ENCODE measurements at places on chromosomes 6 and 20.
A peak's percentile ranks its signal among the peaks of the same experiment; 100 is the strongest.

GRCh38 chr6:130674604-130675003 is 152.6 kb upstream of the SMLR1 start:
- no peak for DNase-seq

DNA sequence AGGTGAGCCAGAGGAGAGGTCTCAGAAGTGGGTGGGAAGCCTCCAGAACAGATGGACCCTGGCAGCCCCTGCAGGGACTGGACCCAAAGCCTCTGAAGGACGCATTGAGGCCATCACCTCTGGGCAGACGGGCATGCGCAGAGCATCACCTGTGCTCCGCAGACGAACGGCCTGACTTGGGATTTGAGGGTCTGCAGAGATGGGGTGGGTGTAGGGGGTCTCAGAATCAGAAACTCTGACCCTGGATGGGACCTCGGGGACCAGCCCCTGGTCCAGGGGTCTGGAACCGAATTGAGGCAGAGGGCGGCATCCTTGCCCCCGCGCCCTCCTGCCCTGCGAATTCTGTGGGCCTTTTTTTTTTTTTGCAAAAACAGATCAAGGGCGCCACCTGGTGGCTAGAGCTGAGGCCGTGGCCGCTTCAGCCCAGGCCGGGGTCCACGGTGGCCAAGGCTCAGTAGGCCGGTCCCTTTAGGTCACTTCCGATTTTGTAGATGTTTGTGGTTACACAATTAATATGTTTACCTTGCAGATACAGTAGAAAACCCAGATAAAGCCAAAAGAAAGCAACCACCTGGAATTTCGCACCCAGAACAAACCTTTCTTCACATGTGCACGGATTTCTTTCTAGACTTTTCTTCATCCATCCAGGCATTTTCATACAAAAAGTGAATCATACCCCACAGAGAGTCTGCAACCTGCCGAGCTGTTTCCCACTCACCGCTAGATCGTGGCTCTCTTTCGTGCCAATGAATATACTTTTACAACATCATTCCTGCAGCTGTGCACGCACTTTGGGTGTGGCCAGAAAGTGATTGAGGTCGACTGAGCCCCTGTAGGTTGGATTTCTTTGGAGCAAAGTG is 25.9 kb downstream of the ZBP1 start:
- peak; percentile 41 for DNase-seq

- DNase-seq = no peak
These were observed 315.1 kb upstream of the PRND start for GRCh38 chr20:4406627-4407026.

- DNase-seq = no peak
These were observed 26.6 kb upstream of the ADGRF4 start for GRCh38 chr6:47671777-47672176.

DNA sequence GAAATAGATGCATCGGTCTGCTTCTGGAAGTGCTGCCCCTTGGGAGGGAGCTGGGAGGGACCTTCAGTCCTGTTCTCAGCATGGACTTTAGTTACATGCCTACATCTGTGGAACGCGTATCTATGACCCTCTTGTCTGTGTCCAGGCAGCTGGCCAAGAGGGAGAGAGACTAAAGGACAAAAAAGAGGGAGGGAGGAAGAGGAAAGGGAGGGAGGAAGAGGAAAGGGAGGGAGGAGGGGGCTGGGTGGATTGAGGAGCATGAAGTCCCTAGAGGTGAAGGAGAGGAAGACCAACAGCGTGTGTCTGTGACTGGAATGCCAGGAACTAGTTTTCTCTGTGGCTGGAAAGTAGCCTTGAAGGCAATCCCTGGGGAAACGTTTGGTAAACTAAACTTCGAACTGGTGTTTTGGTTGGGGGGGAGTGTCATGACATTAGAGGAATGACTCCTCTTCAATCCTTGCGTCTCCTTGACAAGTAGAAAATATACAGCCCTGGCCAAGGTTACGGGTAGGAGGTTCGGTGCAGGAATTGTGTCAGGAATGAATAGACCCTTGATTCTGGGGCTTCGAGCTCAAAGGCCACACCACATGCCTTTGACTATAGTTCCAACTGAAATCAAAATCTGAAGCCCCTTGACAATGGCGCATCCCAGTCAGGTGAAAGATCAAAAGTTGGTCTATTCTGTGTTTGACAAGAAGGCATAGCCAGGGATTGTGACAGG is 52.0 kb upstream of the PLEKHG1 start:
- DNase-seq = no peak

DNA sequence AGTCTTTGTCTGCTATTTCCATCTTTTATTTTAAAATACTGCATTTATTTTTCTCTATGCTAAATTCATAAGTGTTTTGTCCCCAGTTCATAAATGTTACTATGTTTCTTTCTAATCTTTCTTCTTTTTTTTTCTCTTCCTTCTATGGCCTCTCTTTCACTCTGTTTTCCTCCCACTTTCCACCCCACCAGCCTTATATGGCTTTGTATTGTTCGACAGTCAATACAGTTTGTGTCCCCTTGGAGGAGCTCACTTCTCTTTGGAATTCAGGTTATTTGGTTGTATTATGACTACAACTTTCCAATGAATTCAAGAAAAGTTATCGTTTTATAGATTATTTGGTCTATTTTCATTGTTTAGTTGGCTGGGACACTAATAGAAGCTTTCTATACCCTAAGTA is 393.5 kb downstream of the NKAIN2 start:
- DNase-seq = no peak

DNA sequence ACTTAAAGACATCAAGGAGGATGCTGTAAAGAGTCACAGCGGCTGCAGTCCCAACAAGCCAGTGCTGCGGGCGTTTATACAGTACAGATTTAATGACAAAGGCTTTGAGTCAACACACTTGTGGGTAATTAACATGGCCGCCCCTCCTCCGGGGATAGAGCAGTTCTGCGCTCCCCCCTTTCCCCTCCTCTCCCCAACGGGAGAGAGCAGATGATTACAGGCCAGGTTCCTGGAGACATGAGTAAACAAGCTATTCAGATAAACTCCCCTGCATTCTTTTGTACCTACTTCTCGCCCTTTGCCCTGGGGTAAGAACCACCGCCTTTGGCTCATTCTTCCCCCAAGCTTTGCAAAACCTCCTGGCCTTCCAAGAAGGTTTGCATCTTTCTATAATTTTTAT is 23.6 kb upstream of the FABP7 start:
- no peak for DNase-seq

DNA sequence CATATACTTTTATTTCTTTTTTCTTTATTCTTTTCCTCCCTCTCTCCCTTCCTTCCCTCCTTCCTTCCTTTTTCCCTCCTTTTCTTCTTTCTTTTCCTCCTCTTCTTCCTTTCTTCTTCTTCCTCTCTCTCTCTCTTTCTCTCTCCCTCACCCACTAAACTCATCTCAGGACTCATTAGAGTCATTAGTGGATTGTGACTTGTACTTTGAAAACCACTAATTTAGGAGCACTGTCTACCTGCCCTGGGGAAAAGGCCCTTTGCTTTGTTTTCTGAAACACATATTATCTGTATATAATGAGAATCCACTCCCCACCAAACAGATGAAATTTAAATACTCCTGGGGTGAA is 68.7 kb upstream of the CEP85L start:
- no peak for DNase-seq

Data from uterus (tissue), 4 donors.